ENCODE measurements at places on chromosomes 7 and 10.

DNA sequence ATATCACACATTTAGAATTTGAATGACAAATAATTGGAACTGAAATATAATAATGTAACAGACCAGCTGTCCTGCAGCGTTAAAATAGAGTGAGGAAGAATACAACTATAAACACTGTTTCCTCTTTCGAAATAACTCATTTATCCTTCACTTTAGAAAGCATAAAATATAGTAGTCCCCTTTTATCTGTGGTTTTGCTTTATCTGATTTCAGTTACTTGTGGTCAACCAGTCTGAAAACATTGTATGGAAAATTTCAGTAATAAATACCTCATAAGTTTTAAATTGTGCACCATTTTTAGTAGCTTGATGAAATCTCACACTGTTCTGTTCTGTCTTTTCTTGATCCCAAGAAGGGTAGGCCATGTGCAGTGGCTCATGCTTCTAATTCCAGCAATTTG, 31.7 kb downstream of the POLR1F start:
- no peak for DNase-seq

GRCh38 chr10:73625884-73626752, 15.2 kb downstream of the MYOZ1 start:
- DNase-seq: peak; percentile 90

DNA sequence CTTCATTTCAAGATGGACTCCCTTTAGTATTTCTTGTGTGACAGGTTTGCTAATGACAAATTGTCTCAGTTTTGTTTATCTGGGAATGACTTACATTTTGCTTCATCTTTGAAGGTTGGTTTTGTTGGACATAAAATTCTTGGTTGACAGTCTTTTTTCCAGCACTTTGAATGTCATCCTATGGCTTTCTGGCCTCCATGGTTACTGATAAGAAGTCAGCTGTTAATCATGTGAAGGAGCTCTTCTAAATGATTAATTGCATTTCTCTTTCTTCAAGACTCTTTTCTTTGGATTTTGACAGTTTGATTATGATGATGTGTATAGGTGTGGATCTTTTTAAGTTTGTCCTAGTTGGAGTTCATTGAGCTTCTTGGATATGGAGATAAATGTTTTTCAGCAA, 26.9 kb upstream of the HHEX start:
- no peak for DNase-seq

- DNase-seq: no peak
Observed at GRCh38 chr10:77318739-77319138, 318.9 kb downstream of the KCNMA1 start.

- DNase-seq: no peak
Observed at GRCh38 chr10:116891208-116891607, 41.9 kb downstream of the ENO4 start.

GRCh38 chr7:148720472-148720871, 21.8 kb downstream of the CUL1 start:
- no peak for DNase-seq

- no peak for DNase-seq
Observed at GRCh38 chr7:90081621-90082020, 72.6 kb upstream of the STEAP1 start.

- no peak for DNase-seq
Observed at GRCh38 chr7:14551310-14551709, 351.2 kb downstream of the DGKB start.

Data from foreskin keratinocyte (primary cell).